ENCODE measurements at places on chromosomes 5 and 9. TPM values are rescaled to one million over a fixed set of nuclear protein-coding genes. Genes with fewer than 3 reads are reported as not detected.

IL9 gene
- not detected for total RNA-seq

OR1J2 gene
- 0.30 TPM for total RNA-seq

HRH2 gene
- total RNA-seq: 0.53 TPM

PAEP gene
- not detected for total RNA-seq

FAM200C gene
- 2.9 TPM for total RNA-seq

CAPSL gene
- not detected for total RNA-seq

GMCL2 gene
- not detected for total RNA-seq

CMBL gene
- 21.6 TPM for total RNA-seq

CARD6 gene
- 11.7 TPM for total RNA-seq

FCHO2 gene
- 8.9 TPM for total RNA-seq

PCDHGA3 gene
- 0.23 TPM for total RNA-seq

GRIA1 gene
- total RNA-seq: 2.1 TPM

SPOCK1 gene
- 727 TPM for total RNA-seq

LIX1 gene
- total RNA-seq: not detected

OR1Q1 gene
- total RNA-seq: 0.08 TPM

SEC16A gene
- total RNA-seq: 17.8 TPM

RNF180 gene
- total RNA-seq: 7.4 TPM

ADAMTS16 gene
- 0.12 TPM for total RNA-seq

PCDHB8 gene
- 0.35 TPM for total RNA-seq

DAB2 gene
- total RNA-seq: 39.8 TPM

PPP1R26 gene
- total RNA-seq: 12.7 TPM
